Heart left ventricle (tissue), 16 donors: ENCODE measurements at places on chromosomes 2 and 18. TPM values are rescaled to one million over a fixed set of nuclear protein-coding genes. Genes with fewer than 3 reads are reported as not detected.

PRKAG3 gene
- total RNA-seq = not detected

IL1RN gene
- 4.0 TPM for total RNA-seq

MAIP1 gene
- total RNA-seq = 20.4 TPM

ACVR1C gene
- 0.14 TPM for total RNA-seq

LYPD6 gene
- total RNA-seq = 0.10 TPM

ADCYAP1 gene
- 2.5 TPM for total RNA-seq

INHBB gene
- total RNA-seq = 6.6 TPM

TRAK2 gene
- 168 TPM for total RNA-seq

DNAH7 gene
- 0.11 TPM for total RNA-seq

DNA sequence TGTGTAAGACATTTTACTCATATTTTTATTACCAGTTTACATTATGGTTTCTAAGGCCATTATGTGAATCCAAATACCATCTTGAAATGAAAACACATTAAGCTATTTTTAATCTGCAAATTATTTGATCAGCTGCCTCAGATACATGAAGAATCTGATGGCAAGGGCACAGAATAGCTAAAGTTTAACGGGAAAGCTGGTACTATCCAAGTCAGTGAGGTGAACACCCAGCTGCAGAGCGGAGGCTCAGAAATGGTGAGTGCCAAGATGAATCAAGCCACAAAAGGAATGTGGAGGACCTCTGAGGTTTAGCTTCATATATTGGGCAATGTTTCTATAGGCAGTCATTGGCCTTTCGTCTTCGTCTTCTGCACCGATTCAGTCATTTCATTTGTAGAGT is 75.1 kb downstream of the DPP10 start:
- no peak for DNase-seq

DNA sequence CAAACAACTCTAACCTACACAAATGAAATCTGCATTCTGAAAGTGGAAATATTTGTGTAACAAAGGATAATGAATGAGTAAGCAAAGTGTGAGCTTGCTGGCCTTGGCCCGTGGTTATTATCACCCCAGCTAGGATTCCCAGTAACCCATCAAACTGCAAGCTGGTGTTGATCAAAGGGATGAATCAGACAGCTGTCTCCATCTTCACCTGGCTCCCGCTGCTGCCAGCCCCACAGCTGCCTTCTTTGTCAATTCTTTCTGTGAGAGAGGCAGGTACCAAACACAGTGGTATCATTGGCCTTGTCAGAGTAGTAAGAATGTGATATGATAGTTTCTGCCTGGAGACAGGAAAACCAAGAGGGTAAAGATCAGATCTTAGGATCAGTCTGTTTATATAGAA is 25.2 kb upstream of the RGPD4 start:
- DNase-seq = no peak

DNA sequence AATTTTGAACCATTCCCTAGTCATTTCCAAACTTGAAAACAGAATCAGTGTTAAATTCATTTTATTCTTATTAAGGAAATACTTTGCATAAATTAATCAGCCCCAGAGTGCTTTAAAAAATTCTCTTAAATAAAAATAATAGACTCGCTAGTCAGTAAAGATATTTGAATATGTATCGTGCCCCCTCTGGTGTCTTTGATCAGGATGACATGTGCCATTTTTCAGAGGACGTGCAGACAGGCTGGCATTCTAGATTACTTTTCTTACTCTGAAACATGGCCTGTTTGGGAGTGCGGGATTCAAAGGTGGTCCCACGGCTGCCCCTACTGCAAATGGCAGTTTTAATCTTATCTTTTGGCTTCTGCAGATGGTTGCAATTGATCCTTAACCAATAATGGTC is 5.5 kb upstream of the MROH2A start:
- DNase-seq = no peak

DNA sequence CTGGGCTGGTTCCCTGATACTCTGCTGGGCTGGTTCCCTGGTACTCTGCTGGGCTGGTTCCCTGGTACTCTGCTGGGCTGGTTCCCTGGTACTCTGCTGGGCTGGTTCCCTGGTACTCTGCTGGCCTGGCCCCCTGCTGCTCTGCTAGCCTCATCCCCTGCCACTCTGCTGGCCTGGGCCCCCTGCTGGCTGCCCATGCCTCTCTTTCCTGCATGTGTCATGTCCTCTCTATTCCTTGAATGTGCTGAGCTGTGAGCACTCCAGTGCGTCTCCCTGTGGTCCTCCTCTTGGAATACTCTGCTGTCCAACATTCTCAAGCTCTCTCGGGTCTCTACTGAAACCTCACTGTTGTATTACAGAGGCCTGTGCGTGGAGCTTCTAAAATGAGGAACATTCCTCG is 216.3 kb downstream of the RNF144A start:
- no peak for DNase-seq

DNA sequence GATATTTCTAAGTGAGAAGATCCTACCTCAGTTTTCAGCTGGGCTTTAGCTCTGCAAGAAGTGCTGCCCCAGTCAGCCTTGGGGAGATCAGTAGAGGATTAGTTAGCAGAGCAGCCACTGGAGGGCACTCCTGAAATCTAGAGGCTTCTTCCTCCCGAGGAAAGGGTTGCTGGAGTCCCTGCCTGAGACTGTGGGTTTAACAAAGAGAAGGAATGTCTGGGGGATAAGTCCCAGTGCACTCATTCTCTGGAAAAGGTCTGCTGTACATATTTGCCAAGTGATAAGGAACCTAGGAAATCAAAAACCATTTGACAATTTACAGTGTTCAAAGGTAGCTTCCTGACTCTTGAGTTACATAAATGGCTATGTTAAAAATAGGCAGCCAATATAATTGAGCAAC is 207.2 kb downstream of the SLC8A1 start:
- peak; percentile 61 for DNase-seq

DNA sequence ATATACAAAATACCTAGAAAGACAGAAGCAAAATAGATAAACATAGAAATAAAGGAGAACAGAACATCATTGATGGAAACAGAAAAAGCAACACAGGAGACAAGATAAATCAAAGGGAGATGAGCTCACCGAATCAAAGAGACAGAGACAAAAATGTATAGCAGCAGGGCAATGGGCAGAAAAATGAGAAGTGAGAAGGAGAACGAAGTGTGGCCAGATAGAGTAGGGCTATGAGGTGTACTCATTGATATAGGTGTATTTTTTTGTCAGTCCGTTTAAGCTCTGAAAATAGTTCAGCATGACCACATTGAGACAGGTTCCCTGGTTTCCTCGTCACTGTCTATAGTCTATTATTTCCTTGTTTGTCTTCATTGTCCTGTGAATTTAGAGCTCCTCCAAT is 55.1 kb downstream of the SP100 start:
- DNase-seq = no peak

- no peak for DNase-seq
These were observed 69.4 kb downstream of the XIRP2 start for GRCh38 chr2:166957686-166958085.

- no peak for DNase-seq
These were observed 33.5 kb downstream of the KLHL29 start for GRCh38 chr2:23418461-23418911.

- no peak for DNase-seq
These were observed 797.8 kb upstream of the GYPC start for GRCh38 chr2:125857971-125858794.

DNA sequence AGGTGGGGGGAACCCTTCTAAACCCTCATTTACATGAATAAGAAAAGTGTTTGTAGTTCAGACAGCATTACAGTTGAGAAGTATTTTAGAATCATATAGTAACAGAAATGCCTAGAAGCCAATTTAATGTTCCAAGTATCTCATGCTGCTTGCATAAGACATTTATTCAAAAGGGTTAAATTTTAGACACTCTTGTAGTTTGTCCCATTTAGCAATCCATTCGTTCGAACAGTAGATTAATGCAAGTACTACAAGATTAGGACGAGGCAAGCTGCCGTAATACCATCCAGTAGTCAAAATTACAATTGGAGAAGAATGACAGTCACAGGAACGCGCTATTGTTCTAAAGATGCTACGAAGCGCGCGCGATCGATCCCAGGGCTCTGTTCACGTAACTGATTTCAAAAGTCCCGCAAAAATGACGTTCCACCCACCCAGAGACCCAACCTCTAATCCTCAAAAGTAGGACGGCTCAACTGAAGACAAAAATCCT is 1.2 kb downstream of the TMEM237 start:
- DNase-seq = no peak

- DNase-seq = peak; percentile 13
These were observed 67.8 kb upstream of the HDAC4 start for GRCh38 chr2:239468491-239469105.

GRCh38 chr18:192801-193200 is 34.4 kb downstream of the USP14 start:
- DNase-seq = no peak

- peak; percentile 71 for DNase-seq
These were observed 2.2 kb downstream of the TGIF1 start for GRCh38 chr18:3451989-3452749.

- no peak for DNase-seq
These were observed 74.3 kb upstream of the SLC1A4 start for GRCh38 chr2:64914735-64915509.

DNA sequence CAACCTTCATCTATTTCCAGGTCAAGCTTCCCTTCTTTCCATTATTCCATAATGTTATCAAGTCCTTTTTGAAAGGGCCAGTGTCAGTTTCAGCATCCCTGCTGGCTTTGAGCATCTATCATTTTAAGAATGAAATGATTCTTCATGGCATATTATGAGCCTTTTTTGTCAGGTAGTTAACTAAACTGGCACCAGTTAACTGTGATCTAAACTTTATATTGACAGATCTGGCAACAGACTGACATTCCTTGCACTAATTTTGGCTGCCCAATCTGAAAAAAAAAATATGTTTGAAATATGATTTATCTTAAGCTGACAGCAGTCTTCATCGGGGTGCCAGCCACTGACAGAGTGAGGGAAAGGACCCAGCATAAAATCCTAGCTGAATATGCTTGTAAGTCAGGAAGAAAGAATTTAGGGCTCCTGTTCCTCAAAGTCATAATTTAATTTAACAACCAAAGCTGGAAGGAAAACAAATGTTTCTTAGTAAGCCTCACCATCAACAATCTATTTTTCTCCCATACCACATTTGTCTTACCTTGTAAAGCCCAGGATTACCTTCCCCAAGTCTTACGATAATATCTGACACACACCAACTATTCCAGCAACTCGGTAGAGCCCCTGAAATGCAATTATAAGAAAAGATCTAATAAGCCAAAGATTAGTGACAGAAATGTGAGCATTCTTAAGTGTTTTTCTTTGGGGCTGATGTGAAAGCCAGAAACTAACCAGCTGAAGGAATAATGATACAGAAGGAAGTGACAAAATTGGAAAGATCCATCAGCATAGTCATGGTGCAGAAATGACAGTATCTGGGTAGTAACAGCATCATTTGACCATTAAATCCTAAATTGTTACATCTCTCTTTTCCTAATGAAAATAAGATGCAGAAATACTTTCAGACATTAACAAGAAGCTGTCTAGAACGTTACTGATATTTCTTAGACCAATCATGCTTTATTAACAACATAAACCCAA is 228.1 kb downstream of the RBM43 start:
- DNase-seq = no peak

DNA sequence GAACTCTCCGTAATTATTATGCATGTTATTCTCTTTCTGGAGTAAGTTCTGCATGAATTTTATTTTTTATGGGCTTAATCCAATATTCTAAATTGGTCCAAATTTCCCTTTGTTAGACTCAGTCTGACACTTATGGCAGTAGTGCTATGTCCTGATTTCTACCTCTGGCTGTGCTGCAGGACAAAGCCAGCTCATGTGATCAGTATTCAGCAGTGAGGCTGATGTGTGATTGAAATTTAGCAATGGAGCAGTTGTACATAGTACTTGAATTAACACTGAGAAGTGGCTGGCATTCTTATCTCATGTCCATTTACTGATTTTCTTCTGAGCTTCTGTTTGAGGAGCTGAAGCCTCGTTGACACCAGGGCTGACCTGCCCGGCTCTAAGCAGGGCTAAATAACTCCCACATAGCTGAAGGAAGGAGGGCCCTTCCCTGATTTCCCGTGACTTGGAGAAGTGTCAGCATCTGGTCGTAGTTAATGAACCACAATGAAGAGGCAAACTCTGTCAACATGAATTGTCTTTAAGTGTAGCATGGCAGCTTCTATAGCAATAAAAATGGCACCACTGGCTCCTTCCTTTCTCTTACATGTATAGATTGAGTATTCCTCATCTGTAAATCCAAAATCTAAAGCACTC is 159.0 kb upstream of the RASGRP3 start:
- no peak for DNase-seq

DNA sequence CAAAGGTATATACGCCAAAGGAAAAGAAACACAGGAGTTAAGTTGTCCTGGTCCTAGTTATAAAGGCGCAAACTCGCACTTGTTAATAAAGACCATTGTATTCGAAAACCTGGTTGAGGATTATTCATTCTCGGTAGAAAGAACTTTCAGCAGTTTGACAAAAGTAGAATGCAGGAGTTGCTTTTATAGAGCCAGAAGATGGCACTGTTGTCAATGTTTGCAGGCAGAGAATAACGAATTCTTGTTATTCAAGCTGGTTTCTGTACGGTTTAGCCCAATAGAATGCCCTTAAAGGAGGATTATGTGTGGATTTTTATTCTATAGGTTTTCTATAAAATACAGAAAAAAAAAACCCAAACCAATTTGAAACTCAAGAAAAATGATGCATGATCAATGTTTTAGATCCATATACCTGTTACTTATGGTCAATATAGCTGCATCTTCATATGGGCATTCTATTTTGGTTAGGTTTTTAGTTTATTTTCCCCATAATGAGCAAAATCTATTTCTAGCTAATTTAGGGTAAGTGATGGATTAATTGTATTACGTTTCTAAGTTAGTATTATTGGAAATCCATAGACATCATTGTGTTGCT is 510.3 kb downstream of the PLCL1 start:
- DNase-seq = no peak

DNA sequence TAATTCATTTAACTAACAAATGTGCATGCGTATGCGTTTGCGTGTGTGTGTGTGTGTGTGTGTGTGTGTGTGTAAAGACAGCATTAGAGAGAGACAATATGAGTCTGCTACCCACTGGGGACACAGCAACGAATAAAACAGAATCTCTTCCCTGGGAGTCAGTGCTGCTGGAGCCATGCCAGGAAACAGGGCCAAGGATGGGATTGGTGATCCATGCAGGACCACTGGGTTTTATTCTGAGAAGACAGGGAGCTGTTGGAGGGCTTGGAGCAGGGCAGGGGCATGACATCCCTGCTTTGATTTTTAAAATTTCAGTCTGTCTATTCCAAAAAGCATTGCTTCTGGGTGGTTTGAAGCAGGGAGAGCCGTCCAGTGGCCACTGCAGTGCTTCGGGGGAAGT is 62.9 kb downstream of the PDCL3 start:
- no peak for DNase-seq
